NCI-H2029 (cell line): ENCODE measurements at places on chromosomes 1 and 21.

DNA sequence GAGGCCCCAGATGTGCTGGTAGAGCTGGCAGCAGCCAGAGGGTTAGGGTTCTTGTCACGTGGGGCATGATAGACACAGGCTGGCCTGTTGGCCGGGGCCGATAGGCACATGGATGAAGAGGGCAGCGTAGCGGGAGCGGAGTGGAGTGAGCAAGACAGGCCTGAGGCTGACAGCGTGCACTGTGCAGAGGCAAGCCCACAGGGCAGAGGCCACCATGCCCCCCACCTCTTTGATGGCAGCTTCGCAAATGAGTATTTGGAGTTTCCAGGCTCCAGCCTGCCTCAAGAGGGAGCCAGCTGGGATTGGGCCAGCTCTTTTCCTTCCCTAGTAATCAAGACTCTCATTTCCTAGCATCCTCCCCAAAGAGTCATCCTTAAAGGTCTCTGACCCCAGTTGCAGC, 43.5 kb downstream of the TMCC2 start:
- no peak for DNase-seq

GRCh38 chr1:26070963-26071342, 3.5 kb upstream of the TRIM63 start:
- DNase-seq = no peak

- peak; percentile 14 for DNase-seq
These were observed 316.9 kb upstream of the VAMP3 start for GRCh38 chr1:7454052-7454815.

DNA sequence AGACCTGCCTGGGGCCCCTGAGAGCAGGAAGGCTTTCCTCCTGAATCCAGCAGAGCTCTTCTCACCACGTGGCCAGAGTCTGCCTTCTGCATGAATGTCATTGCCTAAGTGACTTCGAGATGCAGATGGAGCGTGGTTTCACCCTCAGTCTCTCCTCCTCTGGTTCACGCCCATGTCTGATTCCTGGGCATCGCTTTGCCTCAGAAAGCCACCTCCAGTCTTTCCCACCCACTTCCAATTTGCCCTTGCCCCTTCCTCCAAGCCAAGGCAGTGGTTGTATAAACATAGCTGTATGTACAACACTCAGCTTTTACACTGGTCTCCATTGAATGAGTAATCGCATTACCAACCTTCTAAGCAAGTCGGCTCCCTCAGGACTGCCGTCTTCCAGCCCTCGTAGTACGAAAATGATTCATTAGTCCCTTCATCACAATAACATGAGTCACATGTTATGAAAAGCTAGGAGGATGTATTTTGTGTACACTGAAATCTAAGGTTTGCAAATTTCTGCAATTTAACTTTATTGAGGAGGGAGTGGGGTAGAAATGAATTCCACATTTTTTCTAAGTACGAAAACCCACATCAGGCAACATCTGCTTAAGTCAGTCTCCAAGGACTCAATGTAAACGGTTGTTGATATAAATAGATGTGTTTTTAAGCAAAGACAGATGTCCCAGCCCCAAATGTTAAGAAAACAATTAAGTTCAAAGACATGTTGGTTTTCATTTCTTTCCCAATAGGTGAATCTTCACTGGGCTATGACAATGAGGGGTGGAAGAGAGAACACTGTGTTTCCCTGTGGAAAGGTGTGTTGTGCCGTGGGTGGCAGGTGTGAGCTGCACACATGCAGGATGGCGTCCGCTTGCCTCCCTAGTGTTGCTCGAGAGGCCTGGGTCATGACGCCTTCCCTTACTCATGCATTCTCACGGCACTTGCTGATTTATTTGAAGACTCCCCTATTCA, 32.3 kb upstream of the ETS2 start:
- no peak for DNase-seq

GRCh38 chr1:238399558-238399957, 508.8 kb upstream of the ZP4 start:
- no peak for DNase-seq
